WERI-Rb-1 (cell line): ENCODE measurements at places on chromosomes 2 and 18.

GRCh38 chr18:30234755-30235154 is 807.8 kb downstream of the DSC3 start:
- no peak for DNase-seq

GRCh38 chr2:73762571-73762970 is 17.3 kb downstream of the DUSP11 start:
- DNase-seq = no peak

- no peak for DNase-seq
These were observed 127.6 kb upstream of the SERPINE2 start for GRCh38 chr2:224166654-224167053.

DNA sequence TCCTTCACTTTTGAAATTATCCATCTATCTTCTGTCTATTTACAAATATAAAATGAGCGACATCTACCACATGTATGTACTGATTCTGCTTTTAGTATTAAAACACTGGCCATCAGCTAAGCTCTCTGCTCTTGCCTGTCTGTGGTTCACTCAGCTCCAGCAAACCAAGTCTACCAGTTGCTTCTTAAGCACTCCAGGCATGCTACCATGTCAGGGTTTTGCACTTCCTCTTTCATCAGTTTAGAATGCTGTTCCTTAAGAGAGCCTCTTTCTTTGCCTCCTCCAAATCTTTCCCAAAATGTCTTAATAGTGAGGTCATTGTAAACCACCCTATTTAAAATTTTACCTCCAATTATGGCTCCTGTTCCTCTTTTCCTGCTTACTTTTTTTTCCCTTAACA is 59.5 kb downstream of the SCN3A start:
- no peak for DNase-seq

DNA sequence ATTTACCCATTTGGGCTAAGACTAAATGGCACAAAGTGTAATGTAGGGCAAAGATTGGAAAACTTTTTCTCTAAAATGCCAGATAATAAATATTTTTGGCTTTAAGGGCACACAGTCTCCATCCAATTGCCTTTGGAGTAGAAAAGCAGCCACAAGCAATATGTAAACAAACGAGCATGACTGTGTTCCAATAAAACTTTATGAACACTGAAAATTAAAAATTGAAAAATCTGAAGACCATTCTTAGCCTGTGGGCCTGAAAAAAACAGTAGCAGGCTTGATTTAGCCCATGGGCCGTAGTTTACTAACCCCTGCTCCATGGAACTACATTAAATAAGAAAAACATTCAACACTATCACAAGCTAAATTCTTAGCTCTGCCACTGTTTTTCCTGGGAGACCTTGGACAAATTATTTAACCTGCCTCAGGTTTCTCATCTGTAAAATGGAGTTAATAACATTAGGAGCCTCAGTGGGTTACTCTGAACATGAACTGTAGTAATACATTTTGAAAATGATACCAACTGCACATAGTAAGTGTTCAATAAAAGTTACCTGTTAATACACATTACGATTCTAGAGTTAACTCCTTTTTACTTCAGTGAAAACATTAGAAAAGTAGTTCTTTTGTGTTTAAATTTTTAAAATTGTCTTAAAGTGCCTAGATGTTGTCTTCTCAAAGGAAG is 1.3 kb downstream of the IFIH1 start:
- DNase-seq = no peak

- DNase-seq = no peak
These were observed 16.8 kb upstream of the TMEM131 start for GRCh38 chr2:98012561-98012991.

- no peak for DNase-seq
These were observed 102.7 kb downstream of the SLC25A12 start for GRCh38 chr2:171791361-171791760.

DNA sequence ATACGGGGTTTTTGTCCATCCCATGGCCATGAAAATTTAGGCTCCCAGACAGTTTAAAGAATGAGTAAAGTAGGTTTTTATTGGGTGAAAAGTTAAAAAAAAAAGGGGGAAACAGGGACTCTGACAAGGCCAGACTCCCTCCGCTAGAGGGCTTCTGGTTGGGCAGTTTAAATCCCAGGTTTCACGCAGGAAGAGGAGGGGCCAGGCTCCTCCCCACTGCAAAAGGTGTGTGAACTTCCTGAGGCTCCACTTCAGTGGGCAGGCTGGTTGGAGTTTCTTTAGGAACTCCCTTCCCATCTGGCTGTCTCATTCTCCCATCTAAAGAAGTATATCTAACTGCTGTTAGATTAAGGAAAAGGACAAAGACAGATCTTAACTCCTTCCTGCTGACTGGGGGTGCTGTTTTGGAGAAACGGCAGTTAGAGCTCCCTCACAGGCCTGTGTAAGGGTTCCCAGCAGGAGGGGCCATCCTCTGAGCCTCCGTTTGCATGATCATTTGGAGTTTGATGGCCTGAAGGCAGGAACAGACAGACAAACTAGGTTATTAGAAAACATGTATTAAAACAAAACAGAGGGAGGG is 1160.7 kb downstream of the CNTNAP5 start:
- DNase-seq = no peak

DNA sequence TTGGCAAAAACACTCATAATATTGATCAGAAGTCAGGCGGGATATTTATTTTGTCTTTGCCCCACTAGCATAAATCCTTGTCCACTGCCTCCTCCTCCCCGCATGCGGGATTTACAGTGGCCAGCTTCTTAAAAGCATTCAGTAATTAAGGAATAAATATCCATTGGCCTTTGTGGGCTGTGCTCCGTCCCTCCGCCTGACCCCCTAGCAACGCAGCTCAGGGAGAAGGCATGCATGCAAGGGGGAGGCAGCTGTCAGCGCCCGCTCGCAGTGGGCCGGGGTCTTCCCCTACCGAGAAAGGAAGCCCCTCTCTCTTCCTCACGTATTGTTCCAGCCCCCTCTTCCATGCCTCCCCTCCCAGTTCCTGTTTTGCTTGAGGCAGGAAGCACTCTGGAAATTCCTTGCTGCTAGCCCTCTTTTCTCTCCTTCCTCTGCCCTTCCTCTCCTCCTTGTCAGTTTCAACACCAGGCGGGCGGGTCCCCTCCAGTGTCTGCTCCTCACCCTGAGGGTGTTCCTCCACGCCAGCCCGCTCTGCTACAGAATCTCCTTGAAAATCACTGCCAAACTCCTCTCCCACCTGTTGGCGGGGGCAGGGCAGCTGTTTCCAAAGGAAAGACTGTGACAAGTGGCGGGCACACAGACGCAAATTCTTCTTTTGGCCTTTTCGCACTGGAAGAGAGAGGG is 60.1 kb downstream of the GBX2 start:
- no peak for DNase-seq

DNA sequence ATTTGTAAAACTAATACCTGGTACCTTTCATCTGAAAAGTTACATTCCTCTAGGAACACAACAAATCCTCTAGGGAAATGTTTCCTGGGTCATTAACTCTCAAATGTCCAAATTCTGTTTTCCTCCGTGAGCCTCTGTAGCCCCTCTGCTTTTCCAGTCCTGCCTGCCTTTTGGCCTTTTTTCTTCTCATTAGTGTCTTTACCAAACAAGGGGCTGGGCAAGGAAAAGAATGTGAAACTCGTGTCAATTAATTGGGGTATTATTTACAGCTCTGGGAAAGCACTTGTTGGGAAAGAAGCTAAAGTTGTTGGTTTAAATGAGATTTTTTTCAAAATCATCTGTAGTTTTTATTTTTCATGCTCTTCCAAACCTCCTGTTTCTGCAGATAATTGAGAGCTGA is 198.1 kb upstream of the NRP2 start:
- DNase-seq = no peak

GRCh38 chr2:165126244-165126643 is 77.6 kb downstream of the SCN3A start:
- DNase-seq = no peak

- DNase-seq = no peak
These were observed 50.8 kb downstream of the TRABD2A start for GRCh38 chr2:84830095-84830494.

GRCh38 chr2:160353166-160353565 is 140.4 kb downstream of the RBMS1 start:
- DNase-seq = peak; percentile 9

DNA sequence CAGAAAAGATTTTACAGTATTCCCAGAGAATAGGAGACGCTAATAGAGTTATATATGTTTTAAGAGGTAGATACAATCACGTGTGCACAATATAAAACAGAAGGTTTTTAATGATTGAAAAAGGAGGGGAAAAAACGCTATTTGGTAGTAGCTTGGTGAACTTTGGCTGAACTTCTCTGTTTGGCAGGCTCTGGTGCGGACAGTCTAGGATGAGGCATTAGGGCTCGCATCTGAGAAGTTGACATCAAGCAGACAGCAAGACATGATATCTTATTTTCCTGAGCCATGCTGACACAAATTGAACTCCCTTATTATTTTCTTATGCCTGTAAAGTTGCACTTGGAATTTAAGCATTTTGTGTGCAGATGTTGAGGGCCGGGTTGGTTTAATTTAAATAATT is 176.6 kb downstream of the EN1 start:
- no peak for DNase-seq

GRCh38 chr2:165558832-165559231 is 89.3 kb downstream of the CSRNP3 start:
- no peak for DNase-seq

- no peak for DNase-seq
These were observed 319.9 kb upstream of the RBMS1 start for GRCh38 chr2:160813506-160813858.

DNA sequence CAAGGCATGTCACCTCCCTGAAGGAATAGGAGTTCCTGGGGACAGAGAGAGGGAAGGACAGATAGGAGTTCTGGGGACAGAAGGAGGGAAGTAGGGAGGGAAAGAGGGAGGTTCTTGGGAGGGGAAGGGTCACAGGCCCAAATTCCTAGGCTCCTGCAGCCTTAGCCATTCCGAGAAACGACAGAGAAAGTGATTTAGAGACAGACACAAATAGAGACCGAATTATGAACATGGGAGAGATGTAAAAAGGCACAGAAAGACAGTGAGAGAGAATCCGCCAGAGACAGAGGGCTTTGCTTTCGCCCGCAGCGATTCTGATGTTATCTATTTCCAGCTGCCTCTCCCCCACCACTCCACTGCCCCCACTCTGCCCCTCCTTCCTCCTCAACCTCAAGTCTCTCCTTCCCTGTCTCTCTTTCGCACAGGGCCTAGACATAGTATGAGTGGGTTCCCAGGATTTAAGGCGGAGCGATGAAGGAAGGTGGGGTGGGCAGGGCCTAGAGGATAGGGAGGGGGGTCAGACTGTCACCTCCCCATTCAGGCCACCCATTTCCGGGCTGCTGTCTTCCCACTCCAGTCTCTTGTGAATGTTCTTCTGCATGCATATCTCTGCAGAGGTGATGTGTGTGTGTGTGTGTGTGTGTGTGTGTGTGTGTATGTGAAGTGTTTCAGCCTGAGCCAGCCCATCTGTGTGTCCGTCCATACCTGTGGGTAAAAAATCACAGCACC is 3.3 kb upstream of the WNT6 start:
- no peak for DNase-seq

GRCh38 chr2:230865766-230866755 is 1.3 kb downstream of the ITM2C start:
- peak; percentile 54 for DNase-seq

GRCh38 chr2:208266553-208266893 is 468 bp downstream of the PIKFYVE start:
- DNase-seq = no peak

GRCh38 chr2:187466129-187466792 is 18.2 kb upstream of the CALCRL start:
- DNase-seq = no peak

- DNase-seq = peak; percentile 71
These were observed 70.8 kb upstream of the CDC42EP3 start for GRCh38 chr2:37742286-37742685.

GRCh38 chr18:3675446-3675845 is 225.5 kb downstream of the TGIF1 start:
- DNase-seq = no peak

DNA sequence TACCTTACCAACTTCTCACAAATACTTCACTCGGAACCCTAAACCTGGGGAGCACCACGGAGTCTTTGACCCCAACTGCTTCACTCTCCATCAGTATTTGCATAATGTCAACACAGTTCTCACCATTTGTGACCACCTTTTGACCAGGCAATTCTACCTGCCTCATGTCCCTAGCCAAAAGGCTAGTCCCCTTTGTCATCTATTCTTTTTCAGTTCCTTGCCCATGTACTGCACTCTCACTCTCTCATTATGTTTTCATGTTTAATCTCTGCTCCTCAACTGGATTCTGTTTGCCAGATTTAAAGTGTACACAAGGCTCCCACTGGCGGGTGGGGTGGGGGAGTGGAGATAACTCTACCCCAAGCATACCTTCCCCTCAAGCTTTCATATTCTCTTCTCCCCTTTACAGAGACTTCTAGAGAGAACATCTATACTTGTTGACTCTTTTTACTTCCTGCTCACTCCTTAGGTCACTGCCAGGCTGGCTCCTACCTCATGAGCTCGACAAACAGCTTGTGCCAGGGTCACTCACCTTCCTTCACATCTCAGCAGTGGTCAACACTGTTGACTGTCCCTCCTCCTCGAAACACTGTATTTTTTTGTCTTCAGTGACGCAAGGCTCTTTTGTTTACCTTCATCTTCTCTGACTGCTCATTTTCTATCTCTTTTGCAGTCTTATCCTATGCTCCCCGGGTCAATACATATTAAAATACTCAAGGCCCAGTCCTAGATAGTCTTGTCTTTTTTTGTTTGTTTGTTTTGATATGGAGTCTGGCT is 88.7 kb upstream of the MAP4K3 start:
- DNase-seq = no peak

GRCh38 chr2:233480490-233481202 is 85.9 kb downstream of the USP40 start:
- DNase-seq = peak; percentile 37

DNA sequence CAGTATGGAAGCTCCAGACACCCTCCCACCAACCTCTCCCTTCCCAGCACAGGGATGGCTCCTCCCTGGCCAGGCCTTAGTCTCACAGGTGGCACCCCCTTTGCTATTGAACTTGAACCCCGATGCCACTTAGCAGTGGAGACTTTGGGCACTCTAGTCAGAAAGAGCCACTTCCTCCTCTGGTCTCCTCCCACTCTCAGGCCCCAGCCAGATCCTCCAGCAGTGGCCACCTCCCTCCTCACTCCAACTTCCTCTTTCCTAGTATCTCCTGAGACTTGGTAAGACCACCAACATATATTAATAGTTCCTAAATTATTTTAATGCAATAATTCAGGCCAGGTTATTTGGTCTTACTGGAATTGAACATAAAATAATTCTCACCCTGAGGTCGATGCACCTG is 437.2 kb upstream of the ID2 start:
- DNase-seq = no peak

DNA sequence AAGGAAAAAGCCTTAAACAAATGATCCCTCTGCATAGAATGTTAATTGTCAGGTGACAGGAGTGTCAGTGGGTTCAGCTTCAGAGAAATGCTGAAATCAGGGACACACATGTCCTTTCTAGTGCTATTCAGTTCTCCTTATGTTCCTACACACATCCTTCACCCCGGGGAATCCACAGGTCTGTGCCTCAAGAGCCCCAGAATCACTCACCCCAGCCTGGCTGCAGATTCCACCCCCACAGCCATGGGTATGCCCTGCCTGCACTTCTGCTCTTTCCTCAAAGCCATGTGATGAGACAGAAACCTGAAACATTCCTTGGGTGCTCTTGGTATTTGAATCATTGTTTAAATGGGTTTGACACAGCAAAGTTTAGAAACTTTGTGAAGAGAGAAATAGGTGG is 27.4 kb upstream of the FZD7 start:
- DNase-seq = no peak

GRCh38 chr2:74602586-74603281 is 45.4 kb downstream of the M1AP start:
- no peak for DNase-seq

GRCh38 chr18:26655525-26656430 is 107.4 kb upstream of the KCTD1 start:
- peak; percentile 68 for DNase-seq

GRCh38 chr2:65268957-65269356 is 41.3 kb downstream of the ACTR2 start:
- DNase-seq = no peak

- no peak for DNase-seq
These were observed 1.9 kb downstream of the TLX2 start for GRCh38 chr2:74515981-74516633.
